ENCODE measurements at places on chromosomes 11 and 22. TPM values are rescaled to one million over a fixed set of nuclear protein-coding genes. Genes with fewer than 3 reads are reported as not detected.

The IFITM10 gene
- 0.29 TPM for total RNA-seq

The POU2AF2 gene
- total RNA-seq: not detected

The NCAM1 gene
- total RNA-seq: 1.6 TPM

The CBX7 gene
- 3.4 TPM for total RNA-seq

The C11orf52 gene
- not detected for total RNA-seq

The LDLRAD3 gene
- 21.6 TPM for total RNA-seq

All from vein endothelial cell (primary cell).